Uterus (tissue), 4 donors: ENCODE measurements at places on chromosomes 2 and 18. TPM values are rescaled to one million over a fixed set of nuclear protein-coding genes. Genes with fewer than 3 reads are reported as not detected.

DNA sequence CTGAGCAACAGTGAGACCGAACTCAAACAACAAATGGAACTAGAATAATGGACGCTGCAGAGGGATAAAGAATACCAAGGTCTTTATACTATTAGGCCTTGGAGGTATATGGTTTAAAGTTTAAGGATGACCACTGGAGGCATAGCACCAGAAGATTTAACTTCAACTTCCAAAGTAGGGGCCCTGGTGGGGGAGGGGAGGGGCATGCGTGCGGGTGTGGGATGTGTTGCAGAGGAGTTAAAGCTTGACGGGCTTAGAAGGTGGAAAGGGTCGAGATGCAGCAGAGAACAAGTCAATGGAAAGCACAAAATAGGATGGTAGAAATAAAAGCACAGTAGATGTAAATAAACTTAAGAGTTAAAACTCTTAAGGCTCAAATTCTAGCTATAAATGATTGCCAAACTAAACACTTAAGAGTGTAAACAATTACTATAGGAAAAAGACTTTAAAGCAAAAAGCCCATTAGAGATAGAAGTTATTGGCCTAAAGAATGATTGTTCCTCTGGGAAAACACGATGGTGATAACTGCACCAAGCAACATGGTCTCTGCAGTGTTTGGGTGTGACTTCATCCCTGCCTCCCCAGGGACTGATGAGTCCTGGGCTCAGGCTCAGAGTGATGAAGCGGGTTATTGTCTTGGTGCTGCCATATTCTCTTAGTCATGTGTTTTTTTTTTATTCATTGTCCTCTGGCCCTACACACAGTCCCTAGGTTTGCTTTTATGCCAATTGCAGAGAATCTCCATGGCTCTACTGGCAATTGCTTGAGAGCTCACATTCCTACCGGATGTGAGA, 13.0 kb downstream of the RRM2 start:
- no peaks in the 10 kb centered on the region for H3K4me1 ChIP-seq
- no peak for DNase-seq
- no peak overlapping the region for H3K27ac ChIP-seq

GRCh38 chr2:172462373-172462848, 35.0 kb downstream of the ITGA6 start:
- H3K27me3 ChIP-seq, result no peaks in the 10 kb centered on the region
- H3K27ac ChIP-seq, result peak overlapping the region; percentile 40

DNA sequence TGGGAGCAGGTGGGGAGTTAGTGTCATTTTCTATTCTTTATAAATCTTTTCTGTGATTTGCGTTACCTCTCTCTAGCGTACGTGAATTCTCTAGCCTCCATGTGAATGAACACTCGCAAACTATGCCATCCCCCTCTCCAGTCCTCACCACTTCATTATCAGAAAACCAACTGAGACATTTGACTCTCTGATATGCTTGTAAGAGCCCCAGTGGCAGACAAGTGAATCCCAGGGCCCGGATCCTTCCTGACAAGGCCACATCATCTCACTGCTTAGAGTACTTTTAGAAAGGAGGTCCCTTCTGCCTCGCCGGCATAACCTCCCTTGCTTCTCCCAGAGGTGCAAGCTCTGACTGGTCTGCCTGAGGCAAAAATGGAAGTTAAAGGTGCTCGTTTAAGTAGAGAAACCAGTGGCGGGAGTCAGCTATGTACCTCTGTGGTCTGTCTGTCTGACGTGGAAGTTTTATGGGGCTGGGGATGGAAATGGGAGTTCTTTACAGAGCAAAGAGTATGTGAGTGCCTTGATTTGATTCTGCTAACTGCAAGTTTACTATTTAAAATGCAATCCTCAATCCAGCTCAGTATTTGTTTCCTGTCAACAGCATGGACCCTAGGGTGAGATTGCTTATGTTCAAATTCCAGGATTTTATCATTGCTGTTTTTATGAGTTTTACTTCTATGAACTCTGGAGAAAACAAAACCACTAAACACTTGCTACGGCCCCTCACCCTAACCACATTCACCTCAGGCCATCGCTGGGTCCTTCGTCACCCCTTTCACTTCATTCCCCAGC, 114.9 kb upstream of the MSTN start:
- H3K36me3 ChIP-seq, result no peaks in the 10 kb centered on the region
- no peak overlapping the region for H3K4me3 ChIP-seq
- no peaks in the 10 kb centered on the region for H3K27me3 ChIP-seq

- H3K4me3 ChIP-seq, result no peak overlapping the region
- H3K27me3 ChIP-seq, result no peaks in the 10 kb centered on the region
- H3K36me3 ChIP-seq, result no peaks in the 10 kb centered on the region
- H3K4me1 ChIP-seq, result no peaks in the 10 kb centered on the region
- DNase-seq, result peak; percentile 30
- no peak overlapping the region for H3K27ac ChIP-seq
These were observed 78.5 kb downstream of the PPP1R1C start for GRCh38 chr2:182064019-182064778.

DNA sequence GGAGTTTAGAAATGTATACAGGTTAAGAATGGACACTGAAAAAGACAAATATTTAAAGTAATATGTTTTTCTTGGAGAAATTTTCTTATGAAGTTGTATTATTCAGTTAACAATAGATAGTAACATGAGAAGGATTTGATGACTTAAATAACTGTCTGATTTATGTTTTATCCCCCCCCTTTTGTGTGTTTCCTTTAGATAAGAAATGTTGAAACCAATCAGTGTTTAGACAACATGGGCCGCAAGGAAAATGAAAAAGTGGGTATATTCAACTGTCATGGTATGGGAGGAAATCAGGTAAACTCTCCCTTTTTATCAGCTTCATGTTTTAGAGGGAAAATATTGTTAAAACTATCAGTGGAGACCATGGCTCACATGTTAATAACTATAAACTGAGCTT, 289.7 kb upstream of the KCNJ3 start:
- no peaks in the 10 kb centered on the region for H3K4me1 ChIP-seq
- no peak for DNase-seq
- no peaks in the 10 kb centered on the region for H3K36me3 ChIP-seq
- no peak overlapping the region for H3K27ac ChIP-seq

Gene KCNJ3
- total RNA-seq, result not detected

Gene NPPC
- not detected for total RNA-seq

Gene PKDCC
- total RNA-seq, result 34.1 TPM
